PC-9 (cell line): ENCODE measurements at places on chromosomes 5 and 9.
A peak's percentile ranks its signal among the peaks of the same experiment; 100 is the strongest.

DNA sequence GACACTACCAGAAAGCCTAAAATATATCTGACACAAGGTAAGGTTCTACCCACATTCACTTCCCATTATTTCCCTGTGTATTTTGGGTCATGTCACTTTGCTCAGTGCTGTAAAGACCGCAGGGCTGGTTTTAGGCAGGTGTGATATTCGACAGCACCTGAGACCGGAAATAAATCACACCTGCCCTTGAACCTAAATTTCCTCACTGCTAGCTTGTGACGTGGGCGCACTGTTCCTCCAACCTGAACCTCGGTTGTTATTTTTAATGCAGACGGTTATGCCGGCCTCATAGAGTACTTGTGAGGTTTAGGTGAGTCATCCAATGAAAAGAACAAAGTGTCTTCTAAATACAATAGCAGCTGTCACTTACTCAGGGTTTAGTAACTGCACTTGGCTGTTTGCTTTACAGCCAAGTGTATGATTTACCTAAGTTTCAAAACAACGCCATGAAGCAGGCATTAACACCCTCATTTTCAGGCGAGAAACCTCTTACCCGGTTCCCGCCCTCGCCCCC is 20.7 kb upstream of the ZNF782 start:
- DNase-seq = peak; percentile 94

- DNase-seq = no peak
Measured at GRCh38 chr5:33230467-33231078, 210.2 kb upstream of the TARS1 start.

- DNase-seq = no peak
Measured at GRCh38 chr5:168879929-168880328, 300.8 kb upstream of the PANK3 start.

DNA sequence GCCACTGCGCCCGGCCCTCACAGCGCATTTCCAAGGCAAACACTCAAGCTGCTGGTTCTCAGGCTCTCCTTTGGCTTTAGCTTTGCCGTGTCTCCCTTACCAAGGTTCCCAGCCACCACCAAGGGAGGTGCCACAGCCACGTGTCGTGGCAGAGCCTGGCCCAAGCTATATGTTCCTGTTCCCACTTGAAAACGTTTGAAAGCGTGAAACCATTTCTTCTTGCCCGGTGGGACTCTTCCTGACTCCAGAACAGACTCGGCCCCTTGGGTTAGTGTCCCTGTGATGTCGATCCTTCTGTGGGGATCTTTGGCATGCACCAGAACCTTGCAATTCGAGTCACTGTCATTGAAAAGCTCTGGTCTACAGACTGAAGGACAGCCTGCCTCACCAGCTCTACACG is 147.9 kb downstream of the HSD17B3 start:
- no peak for DNase-seq

DNA sequence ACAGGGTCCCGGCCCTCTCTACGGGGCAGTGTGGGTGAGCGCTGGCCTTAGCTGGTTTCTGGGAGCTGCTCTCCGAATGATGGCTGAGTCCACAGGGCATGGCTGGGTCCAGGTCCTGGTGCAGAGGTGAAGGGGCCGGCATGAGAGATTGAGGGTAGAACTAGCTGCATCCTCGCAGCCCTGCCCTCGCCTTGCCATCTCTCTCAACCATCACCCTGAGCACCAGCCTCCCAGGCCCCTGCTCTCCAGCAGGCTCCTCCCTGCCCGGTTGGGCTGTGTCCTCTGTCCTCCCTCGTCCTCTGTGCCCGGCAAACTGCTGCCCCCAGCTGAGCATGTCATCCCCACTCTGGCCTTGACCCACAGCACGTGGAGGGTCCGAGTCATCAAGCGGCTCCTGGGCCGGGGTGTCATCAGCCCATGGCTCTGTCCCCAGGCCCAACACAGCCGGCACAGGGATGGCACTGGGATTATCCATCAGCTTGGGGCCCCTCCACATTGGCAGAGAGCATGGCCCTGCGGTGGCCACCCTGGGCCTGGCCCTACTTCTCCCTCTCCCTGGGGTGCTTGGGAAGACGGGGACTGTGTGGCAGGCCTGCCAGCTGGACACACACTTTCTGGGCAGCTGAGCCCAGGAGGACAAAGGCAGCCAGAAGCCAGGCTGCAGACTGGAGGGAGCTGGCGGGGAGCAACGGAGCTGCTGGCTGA is 8.4 kb downstream of the FLT4 start:
- no peak for DNase-seq

DNA sequence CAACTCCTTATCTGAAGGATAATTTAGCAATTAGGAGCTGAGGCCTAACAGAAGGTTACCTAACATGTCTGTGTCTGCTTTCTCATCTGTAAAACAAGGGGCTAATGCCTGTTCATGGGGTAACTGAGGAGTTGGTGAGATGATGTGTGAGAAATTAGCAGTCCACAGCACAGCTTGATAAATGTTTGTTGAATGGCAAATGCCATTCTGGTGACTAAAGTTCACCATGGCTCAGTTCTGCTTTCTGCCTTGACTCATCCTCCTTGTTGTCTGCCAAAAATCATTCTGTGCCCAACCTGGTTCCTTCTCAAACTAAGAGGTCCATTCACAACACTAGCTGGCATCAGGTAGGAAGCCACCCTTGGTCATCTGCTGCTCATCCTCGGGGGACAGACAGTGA is 552.0 kb upstream of the KLF4 start:
- DNase-seq = peak; percentile 81

GRCh38 chr9:38162332-38163211 is 93.5 kb upstream of the SHB start:
- no peak for DNase-seq

GRCh38 chr5:179732918-179733771 is 523 bp downstream of the MAML1 start:
- peak; percentile 47 for DNase-seq

DNA sequence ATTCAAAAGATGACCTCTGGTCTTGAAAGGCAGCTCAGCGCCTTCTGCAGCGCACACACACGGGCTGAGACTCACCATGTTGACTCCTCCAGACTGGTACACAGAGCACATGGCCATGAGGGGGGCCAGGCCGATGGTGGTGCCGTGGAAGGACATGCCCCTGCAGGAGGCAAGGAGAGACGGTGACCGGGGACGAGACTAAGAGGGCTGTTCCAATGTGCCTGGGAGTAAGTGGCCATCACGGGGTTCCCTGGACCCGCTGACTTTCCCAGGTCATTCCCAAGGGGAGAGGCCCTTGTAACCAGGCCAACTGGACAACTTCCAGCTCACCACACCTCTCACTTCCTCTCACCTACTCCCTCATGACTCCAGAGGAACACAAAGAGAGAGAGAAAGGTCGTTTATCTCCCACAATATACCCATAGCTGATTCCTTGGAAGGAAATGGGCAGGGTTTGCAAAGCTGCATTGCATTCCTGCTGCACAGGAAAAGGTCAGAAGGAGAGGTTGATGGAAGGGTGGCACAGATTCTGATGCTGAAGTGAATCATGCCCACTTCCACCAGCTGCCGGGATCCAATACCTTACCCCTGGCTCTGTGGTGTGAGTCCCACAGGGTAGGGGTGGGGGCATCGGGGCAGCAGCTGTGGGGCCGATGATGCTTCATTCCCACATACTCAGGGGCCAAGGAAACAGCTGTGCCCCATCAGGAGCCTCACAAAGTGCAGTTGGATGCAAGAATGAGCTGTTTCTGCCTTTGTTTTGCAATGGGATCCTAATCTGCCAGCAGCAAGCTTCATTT is 47.2 kb downstream of the NIPAL4 start:
- no peak for DNase-seq
